ENCODE measurements at places on chromosomes 16 and 17.

DNA sequence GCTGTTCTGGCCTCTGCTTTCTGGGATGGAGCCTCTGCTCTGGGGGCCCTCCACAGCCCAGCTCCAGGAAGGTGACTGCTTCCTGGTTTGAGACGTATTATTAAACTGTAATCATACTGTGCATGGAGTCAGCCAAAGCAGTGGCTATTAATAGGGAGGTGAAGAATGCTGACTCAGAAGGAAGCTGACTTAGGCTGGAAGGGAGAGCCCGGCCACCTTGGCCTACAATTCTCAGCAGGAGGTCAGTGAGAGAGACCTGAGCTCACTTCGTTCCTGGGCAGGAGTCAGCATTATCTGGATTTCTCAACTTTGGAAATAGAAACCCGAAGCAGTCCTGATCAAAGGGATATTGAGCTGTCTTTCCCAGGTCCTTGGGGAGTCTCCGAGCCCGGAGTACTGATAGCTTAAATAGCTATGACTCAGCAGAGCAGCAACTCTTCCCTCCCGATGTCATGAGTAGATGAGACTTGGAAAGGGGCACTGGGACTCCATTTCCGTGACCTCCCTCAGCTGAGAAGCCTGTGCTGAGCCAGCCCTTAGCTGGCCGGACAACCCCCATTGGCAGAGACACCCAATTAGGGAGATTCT is 91.8 kb downstream of the YPEL2 start:
- DNase-seq: no peak

- no peak for DNase-seq
Measured at GRCh38 chr17:8469964-8470363, 34.3 kb downstream of the NDEL1 start.

- DNase-seq: no peak
Measured at GRCh38 chr17:48617471-48618255, 2.6 kb upstream of the HOXB8 start.

- DNase-seq: no peak
Measured at GRCh38 chr17:44146375-44147346, 4.9 kb downstream of the HROB start.

DNA sequence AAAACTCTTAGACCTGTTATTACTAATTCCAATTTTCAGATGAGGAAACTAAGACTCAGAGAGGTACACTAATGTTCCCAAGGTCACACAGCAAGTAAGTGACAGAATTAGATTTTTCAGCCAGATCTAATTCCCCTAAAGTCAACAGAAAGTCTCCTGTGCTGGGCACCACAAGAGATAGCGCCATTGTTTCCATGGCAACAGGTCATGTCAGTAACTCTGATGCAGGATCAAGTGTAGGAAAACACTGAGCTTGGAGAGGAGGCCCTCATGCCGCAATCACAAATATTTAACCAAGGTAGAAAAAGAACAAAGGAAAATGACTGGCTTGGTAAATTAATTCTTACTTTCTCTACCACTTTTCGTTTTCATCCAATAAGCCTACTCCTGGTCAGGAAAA is 166.0 kb upstream of the CDH13 start:
- no peak for DNase-seq

DNA sequence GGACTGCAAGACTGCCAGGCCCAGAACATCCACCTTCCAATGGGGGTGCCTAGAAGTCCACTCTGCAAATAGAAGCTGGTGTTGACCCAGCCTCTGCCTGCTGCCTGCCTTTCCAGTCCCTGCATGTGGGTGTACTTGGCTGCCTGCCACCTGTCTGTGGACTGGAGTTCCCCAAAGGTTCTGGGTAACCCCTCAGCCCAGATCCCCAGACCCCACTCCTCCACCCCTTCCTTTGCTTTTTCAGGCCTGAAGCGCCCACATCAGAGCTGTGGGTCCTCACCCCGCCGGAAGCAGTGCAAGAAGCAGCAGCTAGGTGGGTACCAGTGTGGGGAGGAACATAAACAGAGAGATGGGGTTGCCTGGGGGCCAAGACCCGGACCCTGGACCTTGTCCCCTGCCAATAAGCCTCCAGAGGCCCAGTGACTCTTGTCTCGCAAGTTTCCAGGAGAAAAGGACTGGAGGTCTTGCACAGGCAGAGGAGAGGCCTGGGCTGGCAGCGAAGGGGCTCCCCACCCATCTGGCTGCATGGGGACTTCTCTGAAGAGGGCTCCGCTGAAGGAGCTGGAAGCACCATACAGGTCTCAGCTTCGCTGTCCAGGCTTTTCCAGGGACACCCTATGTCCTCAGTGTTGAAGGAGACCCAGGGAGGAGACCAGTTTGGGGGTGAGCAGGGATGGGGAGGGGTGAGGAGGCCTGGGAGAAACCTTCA is 34.3 kb downstream of the NLRC5 start:
- DNase-seq: no peak

GRCh38 chr16:50207652-50208051 is 54.5 kb downstream of the TENT4B start:
- no peak for DNase-seq

DNA sequence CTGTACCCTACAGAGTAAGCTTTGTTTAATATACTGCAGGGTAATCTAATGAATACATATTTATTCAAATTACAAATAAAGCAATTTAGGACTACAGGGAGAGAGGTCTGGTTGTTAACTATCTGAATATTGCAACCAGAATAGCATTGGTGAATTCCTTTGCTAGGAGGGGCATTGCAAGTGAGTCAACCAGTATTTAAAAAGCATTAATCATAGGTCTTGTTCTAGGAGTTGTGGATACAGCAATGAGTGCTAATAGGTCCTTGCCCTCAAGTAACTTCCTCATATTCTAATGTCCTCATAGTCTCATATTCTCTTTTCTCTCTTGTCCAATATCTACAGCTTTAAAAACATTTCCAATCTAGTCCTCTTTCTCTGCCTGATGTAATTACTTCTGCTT is 531.4 kb downstream of the CDH11 start:
- DNase-seq: no peak

- DNase-seq: no peak
Measured at GRCh38 chr17:21149621-21150020, 22.9 kb downstream of the DHRS7B start.

DNA sequence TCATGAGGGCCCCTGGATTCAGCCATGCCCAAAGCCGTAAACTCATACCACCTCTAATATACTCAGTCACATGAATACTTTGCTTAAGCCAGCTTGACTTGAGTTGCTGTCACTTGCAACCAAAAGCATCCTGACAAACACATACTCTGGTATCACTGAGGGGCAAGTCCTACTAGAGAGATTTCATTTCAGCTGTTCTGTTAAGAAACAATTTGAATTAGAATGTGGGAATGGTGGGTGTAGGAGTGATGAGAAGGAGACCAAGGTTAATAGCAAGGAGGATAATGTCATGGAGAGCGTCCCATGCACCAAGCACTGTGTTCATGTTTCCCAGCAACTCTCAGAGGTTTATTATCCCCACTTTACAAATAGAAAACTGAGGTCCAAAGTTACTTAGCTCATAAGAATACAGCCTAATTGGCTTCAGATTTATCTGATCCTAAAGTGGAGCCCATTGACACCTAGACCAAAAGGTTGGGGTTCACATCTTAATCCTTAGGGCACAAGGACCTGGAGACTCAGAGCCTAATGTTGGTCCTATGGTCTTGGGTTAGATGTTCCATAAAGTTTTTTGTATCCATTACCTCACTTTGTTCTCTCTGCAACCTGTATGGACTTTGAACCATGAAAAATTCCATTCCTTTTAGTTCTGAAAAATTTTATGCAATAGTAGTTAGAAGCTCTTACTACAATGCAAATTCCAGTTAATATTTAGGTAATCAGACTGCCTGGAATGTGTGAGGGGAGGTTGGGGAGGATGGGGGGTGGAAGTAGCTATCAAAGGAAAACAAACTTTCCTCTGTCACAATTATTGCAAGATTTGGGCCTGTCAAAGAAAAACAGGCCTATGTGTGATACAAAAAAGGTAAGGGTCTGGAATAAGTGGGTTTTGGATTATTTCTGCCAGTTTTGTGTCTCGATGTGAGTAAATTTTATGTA is 105.9 kb downstream of the IRX3 start:
- no peak for DNase-seq

DNA sequence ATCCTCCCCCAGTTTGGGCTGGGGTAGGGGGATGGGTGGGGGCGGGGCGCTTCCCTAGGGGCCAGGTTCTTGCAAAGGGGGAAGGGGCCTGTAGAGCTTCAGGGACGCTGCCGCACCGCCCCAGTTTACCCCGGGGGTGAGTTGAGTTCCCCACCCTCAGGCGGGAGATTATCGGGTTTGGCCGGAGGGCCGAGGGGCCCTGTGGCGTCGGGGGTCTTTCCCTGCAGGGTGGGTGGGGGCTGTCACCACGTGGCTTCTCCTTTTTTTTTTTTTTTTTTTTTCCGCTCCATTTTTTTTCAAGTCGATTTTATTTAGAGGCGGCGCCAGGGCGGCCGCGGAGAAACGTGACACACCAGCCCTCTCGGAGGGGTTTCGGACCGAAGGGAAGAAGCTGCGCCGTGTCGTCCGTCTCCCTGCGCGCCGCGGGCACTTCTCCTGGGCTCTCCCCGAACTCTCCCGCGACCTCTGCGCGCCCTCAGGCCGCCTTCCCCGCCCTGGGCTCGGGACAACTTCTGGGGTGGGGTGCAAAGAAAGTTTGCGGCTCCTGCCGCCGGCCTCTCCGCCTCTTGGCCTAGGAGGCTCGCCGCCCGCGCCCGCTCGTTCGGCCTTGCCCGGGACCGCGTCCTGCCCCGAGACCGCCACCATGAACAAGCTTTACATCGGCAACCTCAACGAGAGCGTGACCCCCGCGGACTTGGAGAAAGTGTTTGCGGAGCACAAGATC is at the start of gene IGF2BP1:
Gene IGF2BP1 (plus strand): TSS at position 283 of the 724 bp plus-strand sequence. CDS start 361 bp downstream, at position 644.
- DNase-seq: no peak

DNA sequence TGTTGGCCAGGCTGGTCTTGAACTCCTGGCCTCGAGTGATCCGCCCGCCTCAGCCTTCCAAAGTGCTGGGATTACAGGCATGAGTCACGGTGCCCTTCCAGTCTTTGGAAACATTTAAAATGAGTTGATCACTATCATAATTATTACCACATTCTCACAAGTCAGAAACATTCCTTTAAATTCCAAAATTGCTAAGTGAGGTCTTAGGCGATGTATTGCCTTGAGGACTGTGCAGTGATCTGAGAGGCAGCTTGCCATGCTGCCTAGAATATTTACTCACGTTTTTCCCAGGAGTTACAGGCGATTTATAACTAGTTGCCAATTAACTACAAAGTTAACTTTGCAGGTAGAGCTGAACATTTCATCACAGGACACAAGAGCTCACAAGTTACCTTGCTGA is 5.7 kb upstream of the ATXN1L start:
- DNase-seq: no peak

- no peak for DNase-seq
Measured at GRCh38 chr17:16934133-16934795, 37.7 kb downstream of the TNFRSF13B start.

DNA sequence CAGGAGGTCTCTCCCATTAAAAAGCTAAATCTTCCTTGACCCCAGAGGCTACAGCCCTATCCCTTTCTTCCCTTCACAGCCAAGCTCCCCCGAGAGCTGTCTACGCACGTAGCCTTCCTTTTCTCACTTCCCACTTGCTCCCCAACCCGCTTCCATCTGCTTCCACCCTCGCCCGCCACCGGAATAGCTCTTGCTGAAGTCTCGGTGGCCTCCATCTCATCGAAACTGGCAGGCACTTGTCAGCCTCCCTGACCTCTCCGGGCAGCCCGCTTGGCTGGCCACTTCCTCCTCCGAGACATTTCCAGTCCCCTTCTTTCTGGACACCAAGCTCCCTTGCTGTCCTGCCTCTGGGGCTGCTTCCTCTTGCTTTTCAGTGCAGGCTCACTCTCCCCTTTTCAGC is 10.7 kb upstream of the EPOP start:
- DNase-seq: no peak

GRCh38 chr17:77182205-77183172 is 41.7 kb downstream of the SEC14L1 start:
- no peak for DNase-seq

DNA sequence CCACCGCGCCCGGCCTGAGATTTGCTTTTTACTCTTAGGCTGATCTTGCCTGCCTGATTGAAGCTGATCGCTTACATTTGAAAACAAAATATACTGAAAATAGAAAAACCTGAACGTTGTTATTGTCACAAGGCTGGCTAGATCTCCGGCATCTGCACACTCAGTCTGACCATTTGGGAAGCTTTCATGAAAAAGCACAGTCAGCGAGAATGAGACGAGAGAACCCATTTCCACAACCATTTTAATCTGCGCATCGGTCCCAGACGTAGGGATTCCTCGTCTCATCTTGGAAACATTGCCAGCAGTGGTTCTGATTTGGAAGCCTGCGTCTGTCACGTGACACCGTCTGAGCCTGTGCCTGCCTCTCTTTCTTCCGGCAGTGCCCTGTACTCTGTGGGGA is 20.9 kb downstream of the SPG7 start:
- DNase-seq: no peak

DNA sequence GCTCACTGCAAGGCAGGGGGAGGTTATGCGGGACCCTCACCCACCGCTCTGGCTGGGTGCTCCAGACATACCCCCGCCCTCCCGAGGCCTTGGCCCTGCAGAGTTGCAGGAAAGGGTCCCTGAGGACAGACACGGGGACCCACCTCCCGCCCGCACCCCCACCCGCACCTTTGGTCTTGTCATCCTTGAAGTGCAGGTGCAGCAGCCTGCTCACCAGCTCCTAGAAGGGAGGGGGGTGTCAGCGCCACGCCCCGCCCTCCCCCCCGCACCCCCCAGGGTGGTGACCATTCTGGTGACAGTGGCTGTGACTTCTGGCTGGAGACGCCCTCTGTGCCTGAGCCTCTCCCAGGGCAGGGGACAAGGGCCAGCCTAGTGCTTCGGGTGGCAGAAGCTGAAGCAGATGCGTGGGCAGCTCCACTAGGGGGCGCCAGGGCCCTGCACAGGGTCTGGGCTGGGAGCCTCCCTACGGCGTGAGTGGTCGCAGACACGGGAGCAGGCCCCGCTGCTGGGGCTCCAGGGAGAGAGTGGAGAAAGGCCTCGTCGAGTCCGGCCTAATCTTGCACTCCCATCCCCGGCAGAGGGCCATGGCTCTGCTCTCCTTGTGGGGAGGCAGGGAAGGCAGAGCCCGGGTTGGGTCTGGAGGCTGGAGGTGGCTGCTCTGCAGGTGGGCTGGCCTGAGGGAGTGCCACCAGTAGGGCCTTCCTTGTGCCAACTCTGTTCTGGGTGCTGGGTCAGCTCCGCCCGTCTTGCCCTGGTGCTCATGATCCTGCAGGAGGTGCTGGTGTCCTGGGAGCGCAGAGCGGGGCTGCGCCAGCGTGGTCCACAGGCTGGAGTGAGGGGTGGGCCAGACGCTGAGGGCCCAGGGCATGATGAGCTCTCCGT is 2.7 kb downstream of the CENPX start:
- no peak for DNase-seq

DNA sequence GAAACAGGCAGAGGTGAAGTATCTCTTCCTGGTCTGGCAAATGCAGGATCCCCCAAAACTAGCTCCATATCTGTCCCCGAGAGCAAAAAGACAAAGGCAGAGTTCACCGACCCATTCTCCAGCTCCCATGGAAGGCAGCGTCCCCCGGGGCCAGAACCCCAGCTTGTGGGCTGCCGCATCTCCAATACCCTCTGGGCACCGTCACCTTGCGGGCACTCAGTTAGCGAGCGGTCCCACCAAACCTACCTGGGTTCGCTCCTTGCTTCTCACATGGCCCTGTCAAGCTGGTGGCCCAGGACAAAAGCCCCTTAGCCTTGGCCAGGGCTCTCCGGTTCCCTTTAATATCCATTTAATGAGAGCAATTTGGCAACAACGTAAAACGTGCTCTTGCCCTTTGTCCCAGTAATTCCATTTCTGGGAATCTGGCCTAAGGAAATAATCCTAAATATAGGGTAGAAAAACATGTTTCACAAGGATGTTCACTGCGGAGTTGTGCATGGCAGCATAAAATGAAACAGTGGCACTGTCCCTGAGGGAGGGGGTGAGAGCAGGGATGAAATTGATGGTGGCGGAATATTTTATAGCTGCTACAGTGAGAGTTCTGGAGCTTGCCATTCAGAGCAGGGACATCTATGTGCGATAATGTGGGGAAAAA is 157.1 kb downstream of the CMIP start:
- DNase-seq: no peak

All from cortex of kidney (tissue), 1 donor.